Activated B cell treated with CpG ODN at 0.5 μM for 24 hours (primary cell): ENCODE measurements at places on chromosomes 5 and 9.
A peak's percentile ranks its signal among the peaks of the same experiment; 100 is the strongest.

- H3K4me3 ChIP-seq, result no peak overlapping the region
- no peaks in the 10 kb centered on the region for H3K36me3 ChIP-seq
- H3K27me3 ChIP-seq, result no peaks in the 10 kb centered on the region
- H3K4me1 ChIP-seq, result peaks cover 21% of the 10 kb centered on the region
- DNase-seq, result no peak
These were observed 50.7 kb upstream of the SLC25A51 start for GRCh38 chr9:37954581-37954981.

DNA sequence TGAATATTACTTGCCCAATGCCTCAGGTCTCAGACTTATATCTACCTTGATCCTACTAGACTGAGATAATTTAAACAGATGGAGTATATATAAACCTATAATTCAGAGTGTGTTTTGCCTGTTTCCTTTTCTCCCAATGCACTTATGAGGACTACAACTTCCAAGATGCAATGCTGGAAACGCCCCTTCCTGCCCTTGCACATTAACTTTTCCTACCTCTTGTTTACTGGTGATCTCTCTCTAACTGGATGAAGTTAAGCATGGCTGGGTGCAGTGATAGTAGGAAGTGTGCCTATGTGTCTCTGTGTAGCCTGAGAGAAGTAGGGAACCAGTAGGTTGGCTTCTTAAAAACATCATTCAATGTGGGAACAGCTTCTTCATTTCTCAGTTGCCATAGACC is 115.2 kb downstream of the SVEP1 start:
- H3K4me1 ChIP-seq, result no peaks in the 10 kb centered on the region
- H3K36me3 ChIP-seq, result no peaks in the 10 kb centered on the region
- no peak overlapping the region for H3K4me3 ChIP-seq
- no peak for DNase-seq

- no peak overlapping the region for H3K27ac ChIP-seq
- no peak overlapping the region for H3K4me3 ChIP-seq
- no peaks in the 10 kb centered on the region for H3K4me1 ChIP-seq
- no peaks in the 10 kb centered on the region for H3K36me3 ChIP-seq
- no peak for DNase-seq
These were observed 51.6 kb upstream of the TXNDC8 start for GRCh38 chr9:110389148-110389750.

DNA sequence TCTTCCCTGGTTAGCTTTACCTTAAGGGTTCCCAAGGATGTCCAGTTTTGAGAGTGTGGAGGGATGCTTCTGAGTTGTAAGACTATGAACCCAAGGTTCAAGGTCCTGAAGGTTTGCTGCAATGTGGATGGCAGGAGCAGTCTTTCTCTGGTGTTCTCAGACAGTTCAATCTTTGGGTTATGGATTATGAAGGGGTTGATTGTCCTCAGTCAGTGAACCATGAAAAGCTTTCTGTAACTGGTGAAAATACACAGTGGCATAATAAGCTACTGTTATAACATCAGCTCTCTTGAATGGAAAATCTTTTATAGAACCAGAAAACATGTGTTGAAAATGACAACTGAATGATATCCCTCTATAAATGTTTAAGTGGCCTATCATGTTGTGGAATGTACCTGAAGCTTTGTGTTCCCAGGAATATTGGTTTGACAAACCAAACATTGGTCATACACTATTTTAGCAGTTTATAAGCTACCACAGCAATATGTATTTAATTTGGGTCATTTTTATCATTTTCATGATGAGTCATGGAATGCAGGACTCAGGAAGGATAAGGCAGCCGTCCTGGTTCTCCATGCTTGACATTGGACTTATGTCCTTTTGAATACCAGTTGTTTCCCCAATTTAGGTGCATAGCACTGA is 1041.8 kb upstream of the ARRDC3 start:
- no peak overlapping the region for H3K4me3 ChIP-seq
- no peaks in the 10 kb centered on the region for H3K36me3 ChIP-seq
- no peaks in the 10 kb centered on the region for H3K4me1 ChIP-seq
- H3K27ac ChIP-seq, result no peak overlapping the region

GRCh38 chr9:2758162-2758897 is 41.0 kb downstream of the KCNV2 start:
- no peak overlapping the region for H3K4me3 ChIP-seq
- H3K36me3 ChIP-seq, result peaks cover 54% of the 10 kb centered on the region
- DNase-seq, result no peak
- peaks cover 4% of the 10 kb centered on the region for H3K4me1 ChIP-seq
- H3K27ac ChIP-seq, result no peak overlapping the region
- no peaks in the 10 kb centered on the region for H3K27me3 ChIP-seq

GRCh38 chr5:143648696-143649095 is 163.3 kb upstream of the HMHB1 start:
- no peak overlapping the region for H3K4me3 ChIP-seq
- H3K36me3 ChIP-seq, result no peaks in the 10 kb centered on the region
- DNase-seq, result no peak
- H3K27ac ChIP-seq, result no peak overlapping the region

DNA sequence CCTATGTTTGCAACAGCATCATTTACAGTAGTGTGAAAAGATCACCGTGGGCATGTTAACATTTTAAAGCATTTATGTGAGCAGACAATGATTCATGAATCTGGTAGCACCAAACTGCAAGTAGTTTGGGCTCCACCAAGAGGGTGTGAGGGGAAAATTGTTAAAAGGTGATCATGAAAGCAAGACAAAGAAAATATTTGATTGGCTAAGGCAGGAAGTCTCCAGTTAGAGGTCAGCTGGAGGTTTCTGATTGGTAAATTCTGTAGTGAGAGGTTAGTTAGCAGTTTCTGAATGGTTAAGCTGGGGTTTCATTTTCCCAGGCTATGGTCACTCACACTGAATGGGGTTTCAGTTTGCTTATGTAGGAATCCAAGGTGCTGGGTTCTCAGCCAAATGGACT is 13.5 kb upstream of the DRD1 start:
- H3K27ac ChIP-seq, result no peak overlapping the region
- peaks cover 22% of the 10 kb centered on the region for H3K27me3 ChIP-seq
- DNase-seq, result no peak

- no peaks in the 10 kb centered on the region for H3K36me3 ChIP-seq
- DNase-seq, result no peak
- H3K27me3 ChIP-seq, result no peaks in the 10 kb centered on the region
- no peak overlapping the region for H3K4me3 ChIP-seq
These were observed 237.0 kb downstream of the PAPPA start for GRCh38 chr9:116390303-116391228.

- DNase-seq, result no peak
- H3K4me3 ChIP-seq, result no peak overlapping the region
- peaks cover 2% of the 10 kb centered on the region for H3K4me1 ChIP-seq
- no peak overlapping the region for H3K27ac ChIP-seq
These were observed 379.4 kb upstream of the SGCD start for GRCh38 chr5:155947394-155948062.

DNA sequence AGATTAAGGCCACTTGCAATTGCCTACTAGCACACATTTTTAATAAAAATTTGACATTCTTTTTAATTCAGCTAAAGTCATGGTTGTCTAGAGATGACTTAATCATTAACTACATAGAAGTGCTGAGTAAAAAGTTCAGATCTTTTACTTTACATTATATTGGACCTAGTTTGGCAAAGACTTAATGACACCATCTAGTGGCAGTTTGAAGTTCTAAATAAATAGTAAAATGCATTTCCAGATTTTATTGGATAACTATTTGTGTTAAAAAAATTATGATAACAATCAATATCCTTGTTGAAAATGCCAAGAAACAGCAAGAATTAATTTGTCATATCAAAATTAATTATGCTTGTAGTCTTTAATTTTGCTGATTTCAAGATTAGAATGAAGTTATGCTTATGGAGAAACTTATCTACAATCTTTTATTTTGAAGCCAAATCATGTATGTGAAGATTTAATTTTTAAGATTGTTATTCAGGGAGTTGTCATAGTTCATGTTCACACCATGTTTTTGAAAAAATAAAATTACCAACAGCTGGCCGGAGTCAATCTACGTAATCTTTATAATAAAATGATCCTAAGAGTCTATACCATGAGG is 69.6 kb upstream of the PJA2 start:
- H3K27ac ChIP-seq, result no peak overlapping the region
- DNase-seq, result no peak
- peaks cover 7% of the 10 kb centered on the region for H3K4me1 ChIP-seq
- no peak overlapping the region for H3K4me3 ChIP-seq
- no peaks in the 10 kb centered on the region for H3K36me3 ChIP-seq

DNA sequence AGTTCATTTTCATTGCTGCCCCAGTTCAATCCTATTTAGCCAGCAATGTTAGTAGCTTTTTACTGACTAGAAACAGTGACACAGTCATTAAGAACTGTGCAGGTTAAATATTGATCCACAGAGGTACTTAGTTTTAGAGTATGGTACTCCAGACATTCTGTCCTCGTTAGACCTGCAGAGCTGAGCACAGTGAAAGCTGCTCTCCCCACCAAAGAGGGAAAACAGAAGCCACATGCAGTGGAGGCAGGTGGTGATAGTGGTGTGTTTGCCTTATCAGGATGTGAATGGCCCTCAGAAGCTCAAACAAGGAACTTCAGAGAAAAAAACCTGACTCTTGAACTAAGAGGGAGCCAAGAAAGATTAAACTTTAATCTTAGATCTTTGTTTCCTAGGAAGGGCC is 75.5 kb downstream of the UNC13B start:
- peaks cover 3% of the 10 kb centered on the region for H3K27me3 ChIP-seq
- DNase-seq, result no peak
- no peak overlapping the region for H3K27ac ChIP-seq
- no peaks in the 10 kb centered on the region for H3K4me1 ChIP-seq

DNA sequence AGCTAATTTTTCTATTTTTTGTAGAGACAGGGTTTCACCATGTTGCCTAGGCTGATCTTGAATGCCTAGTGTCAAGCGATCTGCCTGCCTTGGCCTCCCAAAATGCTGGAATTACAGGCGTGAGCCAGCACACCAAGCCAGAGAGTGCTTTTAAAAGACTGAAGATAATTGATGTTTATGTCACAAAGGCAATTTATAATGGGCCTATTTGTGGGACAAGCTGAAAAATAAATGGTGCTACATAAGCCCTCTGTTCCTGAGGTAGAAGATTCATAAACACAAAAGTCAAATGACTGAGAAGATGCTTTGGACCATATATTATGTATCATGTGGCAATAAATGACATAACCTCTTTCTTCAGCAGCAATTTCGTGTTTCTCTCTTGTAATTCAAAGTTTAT is 329.6 kb downstream of the GABRB2 start:
- H3K27ac ChIP-seq, result no peak overlapping the region
- H3K36me3 ChIP-seq, result no peaks in the 10 kb centered on the region
- H3K4me3 ChIP-seq, result no peak overlapping the region
- no peak for DNase-seq

DNA sequence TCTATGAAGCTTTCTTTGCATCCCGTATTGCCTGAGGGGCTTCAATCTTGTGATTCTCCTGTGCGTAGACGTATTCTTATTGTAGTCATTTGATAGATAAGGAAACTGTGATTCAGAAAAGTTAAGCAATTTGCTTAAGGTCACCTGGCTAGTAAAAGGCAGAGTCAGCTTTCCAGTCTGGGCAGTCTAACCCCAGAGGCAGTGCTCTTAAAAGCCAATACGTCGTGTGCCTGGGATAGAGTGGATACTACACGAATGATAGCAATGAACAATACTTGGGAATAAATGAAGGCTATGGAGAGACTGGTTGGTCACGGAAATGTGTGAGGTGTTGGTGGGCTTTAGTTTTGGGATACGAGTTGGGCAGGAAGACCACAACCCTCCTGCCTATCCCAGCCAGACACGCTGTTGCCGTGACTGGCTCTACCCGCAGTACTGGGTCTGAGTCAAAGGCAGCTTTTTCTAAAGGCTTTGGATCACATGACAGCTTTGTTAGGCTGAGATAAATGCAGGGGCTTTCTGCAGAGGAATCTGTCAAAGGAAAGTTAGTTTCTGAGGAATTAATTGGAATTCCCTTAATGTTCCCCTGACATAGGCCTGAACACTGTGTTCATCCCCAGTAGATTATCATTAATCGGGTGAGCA is 302.6 kb downstream of the KIF4B start:
- no peaks in the 10 kb centered on the region for H3K27me3 ChIP-seq
- H3K27ac ChIP-seq, result no peak overlapping the region
- no peaks in the 10 kb centered on the region for H3K4me1 ChIP-seq
- no peak for DNase-seq

GRCh38 chr5:51227963-51228470 is 155.2 kb upstream of the ISL1 start:
- H3K27ac ChIP-seq, result no peak overlapping the region
- no peak overlapping the region for H3K4me3 ChIP-seq
- H3K36me3 ChIP-seq, result no peaks in the 10 kb centered on the region
- no peaks in the 10 kb centered on the region for H3K27me3 ChIP-seq
- DNase-seq, result no peak

- DNase-seq, result no peak
- no peaks in the 10 kb centered on the region for H3K36me3 ChIP-seq
- no peaks in the 10 kb centered on the region for H3K27me3 ChIP-seq
These were observed 45.2 kb downstream of the CYSTM1 start for GRCh38 chr5:140220032-140220697.

DNA sequence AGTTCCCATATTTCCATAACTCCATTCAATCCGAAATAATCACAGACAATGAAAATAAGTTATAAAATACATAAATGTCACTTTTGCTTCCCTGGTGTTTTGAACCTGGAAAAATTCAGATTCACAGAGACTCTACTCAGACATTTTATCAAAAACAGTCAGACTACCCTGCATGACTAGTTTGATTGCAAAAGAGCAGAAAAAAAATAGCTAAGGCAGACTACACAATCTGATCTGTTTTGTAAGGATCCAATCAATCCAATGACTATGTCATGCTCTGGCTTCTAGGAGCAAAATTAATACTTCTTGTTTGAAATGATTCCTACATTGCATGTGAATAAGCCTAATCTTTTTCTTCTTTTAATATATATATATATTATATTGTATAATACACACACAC is 1262.6 kb downstream of the EFNA5 start:
- no peak for DNase-seq
- no peak overlapping the region for H3K27ac ChIP-seq
- no peak overlapping the region for H3K4me3 ChIP-seq
- H3K27me3 ChIP-seq, result no peaks in the 10 kb centered on the region

DNA sequence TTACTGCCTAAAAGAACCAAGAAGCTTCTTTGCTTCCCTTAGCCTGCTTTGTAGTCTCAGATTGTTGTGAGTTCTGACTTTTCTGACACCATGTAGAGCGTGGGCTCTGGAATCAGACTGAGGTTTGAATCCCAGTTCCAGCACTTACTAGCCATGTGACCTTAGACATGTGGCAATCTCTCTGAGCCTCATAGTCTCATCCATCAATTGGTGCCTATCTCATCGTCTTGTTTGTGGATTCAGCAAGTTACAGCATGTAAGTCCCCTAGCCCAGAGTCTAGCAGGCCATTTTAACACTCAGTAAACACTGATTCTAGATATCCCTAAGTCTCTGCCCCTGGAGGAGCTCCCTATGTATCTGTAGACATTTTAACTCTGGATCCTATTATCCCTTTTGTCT is 94.7 kb downstream of the ANGPTL2 start:
- no peaks in the 10 kb centered on the region for H3K27me3 ChIP-seq
- H3K36me3 ChIP-seq, result peaks cover 12% of the 10 kb centered on the region
- H3K4me3 ChIP-seq, result no peak overlapping the region
- peaks cover 2% of the 10 kb centered on the region for H3K4me1 ChIP-seq
- H3K27ac ChIP-seq, result no peak overlapping the region
- no peak for DNase-seq

- no peak within 1 kb of the TSS for H3K27ac ChIP-seq
- H3K4me1 ChIP-seq, result peaks cover 10% of the 10 kb centered on the region
- H3K4me3 ChIP-seq, result peak within 1 kb of the TSS; percentile 65
- no peaks in the 10 kb centered on the region for H3K36me3 ChIP-seq
- no peak for DNase-seq
- H3K27me3 ChIP-seq, result peaks cover 32% of the 10 kb centered on the region
These were observed at the start of gene AIF1L for GRCh38 chr9:131096269-131097125. AIF1L (plus strand) TSS chr9:131096531; CDS start chr9:131096630, 99 bp downstream.
